Stimulated activated CD4-positive, alpha-beta T cell treated with anti-CD3 and anti-CD28 coated beads, Interleukin-2, amount 100 ng/mL, for 24 hours (primary cell): ENCODE measurements at places on chromosomes 5 and 9.

GRCh38 chr9:8365029-8365428 lies 565.5 kb upstream of the DMAC1 start:
- DNase-seq = no peak

DNA sequence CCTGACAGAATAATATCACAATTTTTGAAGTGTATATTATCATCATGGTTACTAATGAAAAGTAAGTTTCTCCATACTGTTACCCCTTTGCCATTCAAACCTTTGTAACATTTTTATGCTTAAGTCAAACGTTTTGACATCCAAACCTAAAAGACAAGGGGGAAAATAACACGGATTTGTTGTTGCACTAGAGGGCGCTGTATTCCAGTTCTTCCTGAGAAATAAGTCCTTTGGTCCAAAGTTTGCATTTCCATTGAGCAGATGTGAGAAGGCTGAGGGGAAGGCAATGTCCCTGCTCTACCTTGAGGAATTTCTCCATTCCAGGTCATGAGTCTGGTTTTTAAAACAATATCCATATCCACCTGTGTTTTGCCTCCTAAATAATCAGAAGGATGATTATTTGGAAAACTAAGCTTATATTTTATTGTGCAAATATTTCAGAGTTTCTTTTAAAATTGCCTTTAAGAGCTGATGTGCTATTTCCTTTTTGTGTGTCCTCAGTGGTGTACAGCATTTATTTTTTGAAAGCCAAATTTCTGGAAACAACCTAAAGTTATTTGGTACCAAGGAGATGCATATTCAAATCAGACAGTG lies 9.7 kb downstream of the LECT2 start:
- DNase-seq = peak; percentile 20

GRCh38 chr9:126861707-126862103 lies 1.3 kb downstream of the ZBTB34 start:
- no peak for DNase-seq

GRCh38 chr9:136403538-136403914 lies 3.6 kb upstream of the SNAPC4 start:
- peak; percentile 74 for DNase-seq

DNA sequence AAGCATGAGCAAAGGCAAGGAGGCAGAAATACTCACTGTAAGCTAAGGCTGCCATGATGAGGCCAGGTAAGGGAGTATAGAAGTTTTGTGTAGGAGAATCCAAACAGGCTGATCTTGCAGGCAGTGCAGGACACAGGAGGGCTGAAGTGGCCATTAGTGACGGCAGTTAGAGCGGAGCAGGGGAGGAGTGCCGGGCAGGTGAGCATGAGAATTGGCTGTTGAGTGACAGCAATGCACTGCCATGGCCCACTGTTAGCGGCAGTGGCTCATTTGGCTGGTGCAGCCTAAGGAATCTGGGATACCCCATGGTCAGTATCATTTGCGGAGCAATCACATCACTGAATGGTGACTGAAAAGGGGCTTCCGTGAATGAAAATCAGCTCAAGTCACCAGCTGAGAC lies 22.8 kb downstream of the RGS3 start:
- DNase-seq = no peak
